Sigmoid colon (tissue), 7 donors: ENCODE measurements at places on chromosomes 2 and 18. TPM values are rescaled to one million over a fixed set of nuclear protein-coding genes. Genes with fewer than 3 reads are reported as not detected.

Gene LTBP1
- polyA plus RNA-seq, result 3.0 TPM

Gene MORN2
- 17.3 TPM for polyA plus RNA-seq

Gene SERPINB13
- 0.01 TPM for polyA plus RNA-seq

Gene CAB39
- 70.9 TPM for polyA plus RNA-seq

Gene SNTG2
- polyA plus RNA-seq, result 0.66 TPM
